Esophagus muscularis mucosa (tissue), 4 donors: ENCODE measurements at places on chromosomes 1 and 21. TPM values are rescaled to one million over a fixed set of nuclear protein-coding genes. Genes with fewer than 3 reads are reported as not detected.

Gene RNU1-4
- total RNA-seq = not detected

Gene SLC6A17
- 0.50 TPM for total RNA-seq

Gene UMODL1
- total RNA-seq = 0.13 TPM

- no peak for DNase-seq
Measured at GRCh38 chr1:154759196-154759595, 110.9 kb downstream of the KCNN3 start.

DNA sequence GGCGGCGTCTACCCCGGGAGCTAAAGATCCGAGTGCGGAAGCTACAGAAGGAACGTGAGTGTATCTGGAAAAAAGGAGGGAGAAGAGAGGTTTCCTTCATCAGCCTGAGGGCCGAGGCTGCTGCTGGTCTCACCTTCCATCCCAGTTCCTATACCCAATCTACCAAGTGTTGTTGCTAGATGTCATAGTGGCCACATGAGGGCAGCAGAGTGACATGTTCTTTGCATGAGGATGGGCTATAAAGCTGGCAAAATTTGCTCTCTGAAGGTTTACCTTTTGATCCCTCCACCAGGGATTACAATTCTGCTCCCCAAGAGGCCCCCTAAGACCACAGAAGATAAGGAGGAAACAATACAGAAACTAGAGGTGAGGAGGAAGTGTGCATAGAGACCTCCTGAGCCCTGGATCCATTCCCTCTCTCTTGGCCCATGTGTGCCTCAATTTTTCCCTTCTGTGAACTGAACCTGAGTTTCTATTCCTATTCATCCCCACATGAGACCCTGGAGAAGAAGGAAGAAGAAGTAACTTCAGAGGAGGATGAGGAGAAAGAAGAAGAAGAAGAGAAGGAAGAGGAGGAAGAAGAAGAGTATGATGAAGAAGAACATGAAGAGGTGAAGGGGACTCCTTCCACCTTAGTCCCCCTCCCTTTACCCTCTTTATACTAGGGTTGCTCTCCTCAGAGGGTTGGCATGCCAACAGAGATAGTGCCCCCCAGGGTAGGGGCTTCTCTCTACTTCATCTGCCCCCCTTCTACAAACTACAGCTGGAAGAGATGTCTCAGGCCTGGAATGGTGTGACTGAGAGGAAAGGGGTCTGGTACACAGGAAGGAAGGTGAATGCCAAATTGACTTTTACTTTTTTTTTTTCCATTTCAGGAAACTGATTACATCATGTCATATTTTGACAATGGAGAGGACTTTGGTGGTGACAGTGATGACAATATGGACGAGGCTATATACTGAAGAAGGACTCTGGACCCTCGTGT, 13.3 kb downstream of the POLR3GL start:
- peak; percentile 94 for DNase-seq

- no peak for DNase-seq
Measured at GRCh38 chr1:46587069-46587468, 17.0 kb downstream of the MKNK1 start.

GRCh38 chr1:51214615-51215131, 21.4 kb upstream of the RNF11 start:
- DNase-seq = no peak

GRCh38 chr1:3716351-3716750, 35.9 kb upstream of the CCDC27 start:
- DNase-seq = no peak

DNA sequence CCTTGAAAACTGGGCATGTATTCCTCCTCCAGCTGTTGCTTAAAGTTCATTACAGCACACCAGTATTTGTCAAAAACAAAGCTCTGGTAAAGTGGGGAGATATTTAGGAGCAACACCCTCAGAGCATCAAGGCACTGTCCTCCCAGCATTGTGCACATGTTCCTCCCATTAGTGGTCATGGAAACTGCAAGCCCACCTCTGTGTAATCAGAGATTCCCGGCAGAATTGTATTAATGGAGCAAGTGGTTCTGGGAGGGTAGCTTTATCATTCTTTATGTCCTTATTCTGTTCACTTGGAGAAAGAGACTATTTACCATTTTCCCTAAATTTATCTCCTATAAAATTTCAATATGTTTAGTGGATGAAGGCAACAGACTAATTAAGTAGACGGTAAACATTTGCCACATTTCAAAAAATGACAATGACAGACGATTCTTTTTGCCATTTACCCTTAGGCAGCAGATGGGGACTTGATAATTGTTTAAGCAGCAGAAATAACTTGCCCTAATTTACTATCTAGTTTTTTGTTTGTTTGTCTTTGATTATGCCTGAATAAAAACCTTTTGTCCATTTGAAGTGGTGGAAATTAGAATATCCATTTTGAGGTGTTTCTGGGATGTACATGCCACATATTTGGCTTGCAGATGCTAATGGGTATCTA, 289.6 kb upstream of the ST6GALNAC5 start:
- DNase-seq = no peak

DNA sequence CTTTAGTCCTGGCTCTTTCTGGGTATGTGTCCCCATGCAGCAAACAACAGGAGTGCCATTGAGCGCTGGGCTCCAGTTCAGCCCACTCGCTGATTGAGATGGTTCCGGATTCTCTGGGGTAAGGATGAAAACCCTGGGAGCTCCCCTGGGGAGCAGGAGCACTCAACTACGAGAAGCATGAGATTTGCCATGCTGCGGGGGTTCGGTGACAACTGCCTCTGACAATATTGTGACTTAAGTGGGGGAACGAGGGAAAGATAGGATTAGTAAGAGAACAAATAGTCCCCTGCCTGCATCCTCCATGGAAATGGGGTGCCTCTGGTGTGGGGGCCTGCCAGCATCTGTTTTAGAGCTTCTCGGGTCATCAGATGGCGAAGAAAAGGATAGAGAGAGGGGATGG, 123.6 kb upstream of the IPO9 start:
- no peak for DNase-seq
